Bronchial smooth muscle cell (primary cell): ENCODE measurements at places on chromosomes 7 and 10. TPM values are rescaled to one million over a fixed set of nuclear protein-coding genes. Genes with fewer than 3 reads are reported as not detected.

The PLXDC2 gene
- 3.8 and 9.5 TPM in 2 replicates for total RNA-seq

The FFAR4 gene
- total RNA-seq: not detected in 2 replicates

The DPYSL4 gene
- total RNA-seq: 2.4 and 2.7 TPM in 2 replicates

The NFE2L3 gene
- total RNA-seq: 0.63 and 1.9 TPM in 2 replicates

The TYW1B gene
- 1.3 and 5.8 TPM in 2 replicates for total RNA-seq

The DNAJC12 gene
- total RNA-seq: 1.4 and 2.3 TPM in 2 replicates

The ATG9B gene
- under 0.01 TPM in 2 replicates for total RNA-seq

The PLEKHS1 gene
- not detected in 2 replicates for total RNA-seq

The BHLHA15 gene
- total RNA-seq: 0.16 TPM in 1 of 2 replicates, not detected in the other

The SPDYE11 gene
- not detected in 2 replicates for total RNA-seq

The LOXL4 gene
- total RNA-seq: 9.9 and 13.3 TPM in 2 replicates

The NEUROD6 gene
- not detected in 2 replicates for total RNA-seq

The ADCY1 gene
- total RNA-seq: 0.47 and 3.2 TPM in 2 replicates

The DENND2A gene
- total RNA-seq: 38.6 and 47.7 TPM in 2 replicates

The PRSS2 gene
- not detected in 2 replicates for total RNA-seq

The PIP gene
- total RNA-seq: not detected in 2 replicates

The ZNF394 gene
- 19.7 and 21.1 TPM in 2 replicates for total RNA-seq

The RASSF4 gene
- 8.2 and 10.2 TPM in 2 replicates for total RNA-seq

The PARD3 gene
- total RNA-seq: 36.7 and 38.4 TPM in 2 replicates

The FKBP14 gene
- 17.6 and 25.4 TPM in 2 replicates for total RNA-seq

The CXCL12 gene
- 54.7 and 125 TPM in 2 replicates for total RNA-seq

The SFRP5 gene
- total RNA-seq: not detected in 2 replicates
